ENCODE measurements at places on chromosomes 16 and 17.

DNA sequence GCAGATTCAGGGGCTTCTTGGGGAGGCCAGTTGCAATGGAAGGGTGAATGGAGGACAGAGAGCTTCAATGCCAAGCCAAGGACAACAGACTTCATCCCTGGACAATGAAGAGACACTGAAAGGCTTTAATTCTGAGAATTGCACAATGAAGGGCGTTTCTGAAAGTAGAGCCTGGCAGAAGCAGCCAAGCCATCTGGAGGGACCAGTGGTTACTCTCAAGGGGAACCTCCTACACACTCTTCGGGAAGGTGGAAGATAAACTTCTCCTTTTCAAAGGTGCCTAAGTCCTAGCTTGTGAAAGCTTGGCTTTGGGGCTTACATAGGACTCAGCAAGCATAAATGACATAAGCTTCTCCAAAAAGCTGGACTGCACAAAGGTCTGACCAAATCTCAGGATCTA, 6.2 kb upstream of the CES1 start:
- DNase-seq, result no peak

DNA sequence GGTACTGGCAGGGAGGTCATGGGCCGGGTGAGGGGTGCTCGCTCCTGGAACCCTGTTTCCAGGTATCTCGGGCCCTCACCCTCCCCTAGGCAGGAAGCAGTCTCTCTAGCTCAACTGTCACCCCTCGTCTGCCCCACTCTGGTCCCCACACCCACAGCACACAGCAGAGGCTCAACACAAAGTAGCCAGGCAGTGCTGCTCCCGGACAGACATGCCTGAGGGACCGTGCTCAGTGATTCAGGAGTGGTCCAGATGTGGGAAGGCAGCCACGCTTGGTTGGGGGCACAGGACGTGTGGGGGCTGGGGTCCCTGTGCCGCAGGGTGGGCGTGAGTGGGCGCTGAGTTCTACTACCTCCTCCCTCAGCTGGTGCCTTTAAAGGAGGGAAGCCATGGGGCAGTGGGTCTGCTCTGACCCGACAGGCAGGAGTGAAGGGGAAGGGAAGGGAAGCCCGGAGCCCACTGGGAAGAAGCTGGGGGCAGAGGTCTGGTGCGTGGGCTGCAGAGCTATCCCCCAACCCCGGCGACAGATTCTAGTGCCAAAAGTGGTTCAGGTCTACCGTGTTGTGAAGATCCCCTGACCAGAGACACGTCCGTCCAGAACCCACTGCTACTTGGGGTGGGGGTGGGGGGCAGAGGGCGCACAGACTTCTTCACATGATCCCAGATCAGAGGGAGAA, 11.8 kb downstream of the SLC16A3 start:
- DNase-seq, result no peak

DNA sequence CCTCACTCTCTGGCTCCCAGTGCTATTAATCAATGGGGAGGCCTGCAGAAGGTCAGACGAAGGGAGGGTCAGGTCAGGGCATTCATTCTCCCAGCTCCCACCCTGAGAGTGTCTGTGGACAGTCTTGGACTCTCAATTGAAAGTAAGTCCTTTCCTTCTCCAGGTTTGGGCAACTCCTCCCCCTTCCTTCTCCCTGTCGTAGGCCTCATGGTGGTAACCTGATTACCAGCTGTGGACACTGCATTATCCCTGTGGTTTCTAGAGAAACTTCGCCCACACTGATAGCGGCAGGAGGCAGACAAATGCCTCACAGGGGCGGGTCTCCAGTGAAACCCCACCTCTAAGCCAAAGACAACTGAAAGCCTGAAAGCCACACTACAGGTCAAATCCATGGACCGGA, 57.7 kb upstream of the SLC25A19 start:
- DNase-seq, result peak; percentile 26

DNA sequence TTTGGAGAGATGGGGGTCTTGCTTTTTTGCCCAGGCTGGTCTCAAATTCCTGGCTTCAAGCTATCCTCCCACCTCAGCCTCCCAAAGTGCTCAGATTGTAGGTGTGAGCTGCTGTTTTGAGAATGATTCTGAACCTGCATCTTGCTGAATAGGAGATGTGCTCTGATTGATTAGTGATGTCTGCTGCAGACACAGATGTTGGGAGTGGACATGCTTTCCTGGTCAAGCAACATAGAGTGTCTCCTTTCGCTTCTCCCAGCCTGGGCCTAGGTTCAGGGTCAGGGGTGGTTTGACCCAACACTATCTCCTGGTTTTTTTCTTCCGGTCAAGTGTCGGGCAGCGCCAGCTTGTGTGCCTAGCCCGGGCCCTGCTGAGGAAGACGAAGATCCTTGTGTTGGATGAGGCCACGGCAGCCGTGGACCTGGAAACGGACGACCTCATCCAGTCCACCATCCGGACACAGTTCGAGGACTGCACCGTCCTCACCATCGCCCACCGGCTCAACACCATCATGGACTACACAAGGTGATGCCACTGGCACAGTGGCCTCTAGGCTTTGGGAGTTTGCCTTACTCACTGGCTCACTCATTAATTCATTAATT, 85.2 kb downstream of the ABCC6 start:
- DNase-seq, result no peak

- no peak for DNase-seq
Observed at GRCh38 chr17:1050246-1050995, 53.5 kb downstream of the TIMM22 start.

- peak; percentile 78 for DNase-seq
Observed at GRCh38 chr16:85514598-85515318, 98.4 kb upstream of the GSE1 start.

GRCh38 chr16:783404-784161, 4.6 kb downstream of the RPUSD1 start:
- DNase-seq, result no peak

DNA sequence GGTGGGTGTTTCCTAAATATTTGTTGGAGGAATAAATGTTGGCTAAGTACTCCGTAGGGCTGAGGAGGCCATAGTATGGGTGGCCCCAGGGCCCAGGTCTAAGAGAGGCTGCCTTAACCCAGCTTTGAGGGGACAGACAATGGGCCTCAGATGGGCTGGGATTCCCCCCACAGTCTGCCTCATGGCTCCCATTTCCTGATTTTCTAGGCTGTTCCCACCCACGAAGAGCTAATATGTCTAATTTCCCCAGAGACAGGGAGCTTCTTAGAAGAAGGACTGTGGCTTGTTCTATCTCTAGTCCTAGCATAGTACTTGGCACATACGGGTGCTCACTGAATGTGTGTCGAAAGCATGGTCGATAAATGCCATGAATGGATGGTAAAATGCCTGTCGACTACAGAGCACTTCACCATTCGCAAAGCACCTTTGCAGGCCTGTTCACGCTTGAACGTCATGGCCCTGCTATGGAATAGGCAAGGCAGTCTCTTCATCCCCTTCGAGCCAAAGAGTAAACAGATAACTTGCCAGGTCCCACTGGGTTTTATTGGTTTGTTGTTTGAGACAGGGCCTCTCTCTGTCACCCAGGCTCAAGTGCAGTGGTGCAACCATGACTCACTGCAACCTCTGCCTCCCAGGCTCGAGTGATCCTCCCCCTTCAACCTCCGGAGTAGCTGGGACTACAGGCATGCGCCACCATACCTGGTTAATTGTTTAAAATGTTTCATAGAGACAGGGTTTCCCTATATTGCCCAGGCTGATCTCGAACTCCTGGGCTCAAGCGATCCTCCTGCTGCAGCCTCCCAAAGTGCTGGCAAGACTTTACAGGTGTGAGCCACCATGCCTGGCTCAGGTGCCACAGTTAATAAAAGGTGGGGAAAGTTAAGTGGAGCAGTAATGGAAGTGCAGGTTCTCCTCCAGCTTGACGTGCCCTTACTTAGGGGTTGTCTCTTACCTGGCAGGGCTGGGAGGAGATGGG, 9.7 kb downstream of the CHAD start:
- DNase-seq, result no peak

- DNase-seq, result peak; percentile 77
Observed at GRCh38 chr17:78304549-78305037, 55.3 kb downstream of the SOCS3 start.

- DNase-seq, result no peak
Observed at GRCh38 chr17:28928061-28928460, 23.3 kb downstream of the PHF12 start.

DNA sequence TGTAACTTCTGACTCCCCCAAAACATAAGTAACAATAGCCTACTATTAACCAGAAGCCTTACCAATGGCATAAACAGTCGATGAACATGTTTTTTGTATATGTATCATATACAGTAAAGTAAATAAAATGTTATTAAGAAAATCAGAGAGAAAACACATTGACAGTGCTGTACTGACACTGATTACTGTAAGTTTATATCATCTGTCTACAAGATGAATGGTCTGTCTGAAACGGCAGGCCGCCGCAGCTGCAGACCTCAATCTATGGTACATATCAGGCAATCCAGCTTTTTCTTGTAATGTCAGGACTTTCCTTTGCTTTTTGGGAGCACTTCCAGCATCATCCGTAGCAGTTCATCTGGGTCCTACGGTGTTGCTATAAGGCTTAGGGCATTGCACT, 44.2 kb upstream of the RPH3AL start:
- DNase-seq, result no peak

DNA sequence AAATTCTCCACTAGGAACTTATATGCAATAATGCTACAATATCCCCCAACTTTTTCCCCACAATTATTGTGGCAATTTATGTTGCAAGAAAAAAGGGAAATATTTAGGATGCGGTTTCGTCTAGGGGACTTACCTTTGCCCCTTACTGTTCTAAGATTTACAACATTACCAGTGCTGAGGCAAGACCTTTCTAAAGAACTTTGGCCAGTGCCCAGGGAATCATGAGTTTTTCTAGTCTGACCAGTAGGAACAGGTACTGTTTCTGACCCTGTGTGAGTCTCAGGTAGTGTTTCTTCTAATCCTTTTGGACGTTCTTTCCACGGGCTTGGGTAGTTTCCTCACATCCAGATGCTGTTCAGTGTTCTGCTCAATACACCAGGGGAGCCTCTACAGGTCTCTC, 373.7 kb downstream of the HAPSTR1 start:
- DNase-seq, result no peak
